ENCODE measurements at places on chromosomes 5 and 9.

DNA sequence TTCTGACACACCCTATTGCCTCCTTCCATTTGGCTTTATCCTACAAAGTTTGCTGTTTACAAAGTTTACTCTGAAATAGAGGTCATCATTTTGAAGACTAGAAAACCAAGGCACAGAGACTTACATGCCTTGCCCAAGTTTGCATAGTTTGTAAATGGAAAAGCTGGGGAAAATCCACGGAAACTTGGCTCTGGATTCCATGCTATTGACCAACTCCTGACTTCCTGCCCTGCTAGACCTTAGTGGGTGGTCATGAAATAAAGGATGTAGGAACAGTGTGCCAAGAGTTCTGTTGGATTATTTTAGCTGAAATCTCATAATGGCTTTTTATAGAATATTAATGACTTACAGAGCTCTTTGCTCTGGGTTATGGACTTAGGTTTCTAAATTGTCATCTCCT lies 69.5 kb downstream of the GRIA1 start:
- DNase-seq = no peak

DNA sequence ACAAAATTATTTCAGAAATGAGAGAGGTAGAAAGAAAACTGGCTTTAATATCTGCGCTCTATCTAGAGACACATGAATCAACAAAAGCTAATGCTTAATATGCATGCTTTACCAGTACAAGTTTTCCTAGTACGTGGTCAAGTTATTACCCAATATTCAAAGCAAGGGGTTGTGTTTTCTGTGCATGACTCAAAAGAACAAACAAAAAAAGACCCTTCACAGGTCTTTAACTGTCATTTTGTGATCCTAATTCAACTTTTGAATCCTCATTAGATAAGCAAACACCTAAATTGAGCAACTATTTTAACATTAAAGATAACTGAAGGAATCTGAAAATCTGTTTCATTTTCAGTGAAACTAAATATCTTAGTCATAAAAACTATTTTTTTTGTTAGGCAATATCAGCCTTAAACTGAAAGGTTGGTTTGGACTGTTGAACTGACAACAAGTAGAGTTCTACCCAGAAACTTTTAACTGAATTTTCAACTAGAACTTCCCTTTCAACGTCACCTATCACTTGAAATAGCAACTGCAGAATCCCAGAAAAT lies 12.5 kb downstream of the ST8SIA4 start:
- DNase-seq = no peak

DNA sequence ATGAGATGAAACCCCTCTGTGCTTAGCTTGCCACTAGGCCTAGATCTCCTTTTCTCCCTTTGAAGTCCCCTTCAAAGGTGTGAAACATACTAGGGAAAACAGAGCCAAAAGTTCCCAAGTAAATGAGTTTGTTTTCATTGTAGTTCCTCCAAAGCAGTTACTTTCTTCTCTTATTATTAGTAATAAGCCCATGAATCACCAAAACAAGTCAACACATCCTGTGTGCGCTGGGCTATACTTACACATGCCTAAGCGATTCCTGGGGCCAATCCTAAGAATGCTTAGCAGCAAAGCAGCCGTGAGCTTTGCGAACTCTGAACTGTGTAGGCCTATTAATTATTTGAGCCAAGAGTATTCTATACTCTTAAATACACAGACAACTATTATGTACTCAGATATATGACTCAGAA lies 7.6 kb downstream of the ENC1 start:
- DNase-seq = no peak

DNA sequence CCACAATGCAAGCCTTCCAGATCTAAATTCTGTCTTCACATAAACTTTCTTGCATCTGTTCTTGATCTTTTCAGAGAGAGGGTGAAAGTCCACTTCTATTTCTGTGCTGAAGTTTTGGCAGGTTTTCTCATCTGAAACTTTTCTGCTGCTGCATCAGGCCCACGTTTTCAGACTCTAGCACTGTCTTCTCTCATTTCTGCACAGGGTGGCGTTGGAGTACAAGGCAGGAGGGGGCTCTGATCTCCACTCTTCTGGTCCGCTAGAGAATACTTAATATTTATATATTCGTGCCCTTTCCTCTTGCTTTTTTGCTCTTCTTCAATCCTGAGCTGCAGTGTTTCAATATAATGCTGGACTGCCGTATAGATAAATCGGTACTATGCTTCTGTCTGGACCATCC lies 204.0 kb upstream of the PRDM9 start:
- no peak for DNase-seq

DNA sequence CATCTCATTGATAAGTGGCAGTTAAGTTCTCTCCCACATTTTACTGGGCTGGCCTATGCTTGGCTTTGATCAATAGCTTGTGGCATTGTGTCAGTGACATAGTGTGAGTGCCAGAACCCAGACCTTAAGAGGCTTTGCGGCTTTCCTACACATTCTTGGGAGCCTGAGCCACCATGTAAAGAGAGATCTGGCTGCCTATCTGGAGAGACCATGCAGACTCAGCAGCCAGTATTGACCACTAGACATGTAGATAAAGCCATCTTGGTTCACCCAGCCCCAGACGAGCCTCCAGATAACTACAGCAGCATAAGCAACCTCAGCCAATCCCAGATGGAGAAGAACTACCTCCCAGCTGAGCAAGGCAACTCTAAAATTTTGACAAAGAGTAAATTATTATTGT lies 28.6 kb downstream of the C9orf153 start:
- no peak for DNase-seq

GRCh38 chr5:55823151-55823796 lies 27.9 kb upstream of the IL31RA start:
- DNase-seq = no peak

DNA sequence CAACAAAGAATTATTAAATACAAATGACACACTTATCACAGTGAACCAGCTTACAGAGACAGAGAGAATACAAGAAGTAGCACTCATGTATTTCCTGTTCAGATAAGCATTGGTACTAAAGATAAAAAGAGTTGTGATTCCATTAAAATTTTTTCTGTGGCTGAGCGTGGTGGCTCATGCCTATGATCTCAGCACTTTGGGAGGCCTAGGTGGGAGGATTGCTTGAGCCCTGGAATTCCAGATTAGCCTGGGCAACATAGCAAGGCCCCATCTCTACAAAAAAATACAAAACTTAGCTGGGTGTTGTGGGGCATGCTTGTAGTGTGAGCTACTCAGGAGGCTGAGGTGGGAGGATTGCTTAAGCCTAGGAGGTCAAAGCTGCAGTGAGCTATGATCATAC lies 32.9 kb downstream of the FCHO2 start:
- DNase-seq = no peak

DNA sequence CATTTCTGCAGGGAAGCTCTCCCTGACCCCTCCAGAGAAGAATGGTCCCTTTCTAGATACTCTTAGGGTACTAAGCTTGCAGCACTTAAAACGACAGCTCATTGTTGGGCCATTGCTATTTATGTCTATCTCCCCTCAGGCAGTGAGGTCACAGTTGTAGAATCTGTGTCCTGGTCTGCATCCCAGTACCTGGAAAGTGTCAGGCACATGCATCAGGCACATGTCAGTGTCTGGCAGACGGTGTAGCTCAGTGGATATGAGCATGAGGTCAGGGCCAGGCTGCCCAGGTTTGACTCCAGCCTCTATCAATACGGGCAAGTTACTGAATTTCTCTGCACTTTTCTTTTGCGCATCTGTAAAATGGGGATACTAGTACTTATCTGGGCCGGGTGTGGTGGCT lies 22.2 kb upstream of the EEIG1 start:
- no peak for DNase-seq

- no peak for DNase-seq
Observed at GRCh38 chr9:127138444-127138843, 16.0 kb upstream of the ANGPTL2 start.

GRCh38 chr5:77863181-77863580 lies 87.0 kb upstream of the TBCA start:
- DNase-seq = no peak

DNA sequence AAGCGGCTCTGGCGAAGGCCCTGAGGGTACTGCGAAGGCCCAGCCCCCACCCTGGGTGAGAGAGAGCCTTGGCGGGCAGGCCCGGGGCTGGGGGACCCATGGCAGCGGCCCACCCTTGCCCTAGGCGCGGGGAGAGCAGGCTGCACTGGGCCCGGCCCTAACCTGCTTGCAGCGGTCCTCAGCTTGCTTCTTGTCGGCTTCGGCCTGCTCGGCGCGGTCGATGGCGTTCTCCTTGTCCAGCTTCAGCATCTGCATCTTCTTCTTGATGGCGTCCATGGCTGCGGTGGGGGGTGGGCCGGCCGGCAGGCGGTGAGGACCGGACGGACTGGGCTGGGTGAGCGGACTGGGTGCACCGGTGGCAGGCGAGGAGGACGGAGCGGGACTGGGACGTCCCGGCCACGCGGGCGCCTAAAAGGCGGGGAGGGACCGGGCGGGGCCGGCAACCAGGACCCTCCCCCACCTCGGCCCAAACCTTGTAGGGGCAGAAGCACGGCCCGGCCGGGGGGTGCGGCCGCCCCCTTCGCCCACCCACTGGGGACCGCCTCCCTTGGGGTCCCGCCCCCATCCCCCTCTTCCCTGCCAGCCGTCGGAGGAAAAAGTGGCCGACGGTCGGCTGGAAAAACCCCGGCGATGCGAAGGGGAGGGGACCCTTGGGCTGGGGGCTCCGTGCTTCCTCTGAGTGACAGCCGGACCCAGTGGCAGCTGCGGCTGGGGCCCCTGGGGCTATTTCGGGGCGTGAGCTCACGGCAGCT lies at the start of gene TPM2:
Gene TPM2, minus strand, starts transcription at position 384 of the 752 bp plus-strand sequence. Its CDS starts 108 bp downstream, at position 276.
- no peak for DNase-seq

DNA sequence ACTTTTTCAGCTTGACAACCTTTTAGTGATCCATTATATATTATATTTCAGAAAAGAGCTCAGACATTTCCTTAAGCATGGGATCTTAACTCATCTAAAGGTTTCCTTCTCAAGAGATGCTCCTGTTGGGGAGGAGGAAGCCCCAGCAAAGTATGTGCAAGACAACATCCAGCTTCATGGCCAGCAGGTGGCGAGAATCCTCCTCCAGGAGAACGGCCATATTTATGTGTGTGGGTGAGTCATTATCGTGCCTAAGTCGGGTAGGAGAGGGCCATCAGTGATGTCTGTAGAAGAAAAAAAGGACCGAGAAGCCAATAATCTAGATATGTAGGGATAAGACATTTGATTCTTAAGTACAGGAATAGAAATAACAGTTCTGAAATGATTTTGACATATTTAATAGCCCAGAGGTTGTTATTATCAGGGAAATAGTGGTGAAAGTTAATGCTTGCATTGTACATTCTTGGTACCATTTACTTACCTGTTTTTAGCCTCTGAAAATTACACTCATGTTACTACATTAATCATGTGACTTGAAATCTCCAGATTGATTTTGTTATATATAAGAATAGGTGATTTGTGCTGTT lies 28.2 kb downstream of the MTRR start:
- DNase-seq = no peak

DNA sequence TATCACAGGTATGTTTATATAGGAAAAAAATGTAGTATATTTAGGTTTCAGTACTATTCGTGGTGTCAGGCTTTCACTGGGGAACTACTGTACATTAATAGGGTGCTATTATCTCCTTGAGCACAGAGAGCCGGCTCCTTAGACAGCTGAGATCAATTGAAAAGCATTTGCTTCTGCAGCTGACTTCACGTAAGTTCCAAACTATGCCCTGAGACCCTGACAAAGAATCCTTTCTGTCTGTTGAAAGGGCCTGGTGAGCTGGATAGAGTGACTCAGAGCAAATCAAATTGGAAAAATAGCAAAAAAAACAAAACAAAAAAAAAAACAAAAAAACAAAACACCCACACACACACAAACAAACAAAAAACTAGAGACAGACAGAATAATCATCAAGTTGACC lies 652.0 kb downstream of the MTRR start:
- DNase-seq = no peak

DNA sequence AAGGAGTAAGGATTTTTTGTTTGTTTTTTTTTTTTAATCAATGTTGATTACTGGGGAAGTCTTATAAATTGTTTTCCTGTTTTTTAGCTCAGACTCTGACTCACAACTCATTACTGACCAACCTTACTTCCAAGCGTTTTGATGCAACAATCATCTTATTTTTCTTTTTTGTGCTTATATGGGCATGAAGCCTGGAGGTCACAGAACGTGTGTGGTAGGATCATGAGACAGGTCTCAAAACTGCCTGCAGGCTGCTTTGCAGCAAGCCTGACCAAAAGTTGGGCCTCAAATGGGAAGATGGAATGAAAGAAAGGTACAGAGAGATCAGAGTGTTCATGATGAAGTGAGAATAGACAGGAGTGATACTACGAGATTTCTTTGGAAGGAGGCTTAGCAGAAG lies 38.5 kb downstream of the SNCAIP start:
- no peak for DNase-seq

GRCh38 chr5:83487155-83487554 lies 15.6 kb downstream of the VCAN start:
- no peak for DNase-seq

- no peak for DNase-seq
Observed at GRCh38 chr9:123064716-123065115, 31.2 kb downstream of the GPR21 start.

DNA sequence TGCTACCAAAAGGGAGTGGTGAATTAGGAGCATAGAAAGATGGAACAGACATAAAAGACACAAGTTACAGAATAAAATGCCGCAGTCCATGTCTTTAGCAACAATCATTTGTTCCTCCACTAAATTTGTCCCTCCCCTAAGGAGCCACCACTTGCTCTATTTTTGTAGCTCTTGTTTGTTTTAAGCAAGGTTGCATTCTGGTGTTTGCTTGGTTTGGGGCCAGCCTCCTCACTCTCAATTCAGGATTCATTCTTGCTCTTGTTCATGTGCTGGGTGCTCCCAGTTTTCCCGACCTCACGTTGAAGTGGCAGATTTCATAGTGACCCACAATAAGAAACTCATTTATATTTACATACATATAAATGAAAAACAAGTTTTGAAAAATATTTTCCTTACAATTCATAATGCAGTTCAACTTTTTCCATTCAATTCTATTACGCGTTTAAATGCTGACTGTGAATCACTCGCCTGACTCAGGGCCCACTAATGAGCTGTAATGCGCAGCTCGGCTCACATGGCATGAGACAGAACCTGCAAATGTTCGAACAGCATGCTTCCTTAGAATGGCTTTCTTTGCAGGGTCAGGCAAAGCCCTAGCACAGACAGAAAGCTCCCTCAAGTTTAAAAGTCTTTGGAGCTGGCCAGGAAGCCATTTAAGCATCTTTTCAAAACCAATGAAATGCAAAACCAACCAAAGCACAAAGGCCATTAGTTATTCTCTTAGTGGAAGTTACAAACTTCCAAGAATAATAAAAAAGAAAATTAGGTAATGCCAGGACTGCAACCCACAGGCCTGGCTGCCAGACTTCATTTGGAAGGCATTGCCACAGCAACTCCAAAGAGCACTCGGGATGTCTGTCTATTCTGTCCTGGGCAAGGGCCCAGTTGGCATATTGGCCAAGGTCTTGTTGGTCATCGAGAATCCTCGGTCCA lies 41.7 kb downstream of the RETREG1 start:
- no peak for DNase-seq
